ENCODE measurements at places on chromosomes 3 and 15.

GRCh38 chr15:38528294-38528693 lies 36.3 kb downstream of the RASGRP1 start:
- no peak for DNase-seq

DNA sequence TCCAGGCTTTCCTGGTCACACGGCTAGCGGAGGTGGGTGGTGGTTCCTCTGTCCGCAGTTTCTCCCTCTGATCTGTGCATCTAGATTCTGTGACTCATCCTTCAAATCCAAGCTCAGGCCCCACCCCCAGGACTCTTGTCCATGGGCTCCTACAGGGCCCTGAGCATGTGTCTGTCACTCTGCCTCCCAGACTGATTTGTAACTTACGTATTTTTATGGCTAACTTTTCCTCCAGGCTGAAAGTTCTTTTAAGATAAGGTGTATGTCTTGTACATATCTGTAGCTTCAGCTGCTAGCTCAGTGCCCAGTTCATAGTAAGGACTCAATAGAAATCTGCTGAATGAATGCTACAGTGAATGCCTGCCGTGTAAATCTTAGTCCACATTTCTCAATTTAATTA lies 8.0 kb downstream of the ESYT3 start:
- DNase-seq, result no peak

GRCh38 chr15:34780725-34781124 lies 14.6 kb downstream of the ACTC1 start:
- DNase-seq, result no peak

DNA sequence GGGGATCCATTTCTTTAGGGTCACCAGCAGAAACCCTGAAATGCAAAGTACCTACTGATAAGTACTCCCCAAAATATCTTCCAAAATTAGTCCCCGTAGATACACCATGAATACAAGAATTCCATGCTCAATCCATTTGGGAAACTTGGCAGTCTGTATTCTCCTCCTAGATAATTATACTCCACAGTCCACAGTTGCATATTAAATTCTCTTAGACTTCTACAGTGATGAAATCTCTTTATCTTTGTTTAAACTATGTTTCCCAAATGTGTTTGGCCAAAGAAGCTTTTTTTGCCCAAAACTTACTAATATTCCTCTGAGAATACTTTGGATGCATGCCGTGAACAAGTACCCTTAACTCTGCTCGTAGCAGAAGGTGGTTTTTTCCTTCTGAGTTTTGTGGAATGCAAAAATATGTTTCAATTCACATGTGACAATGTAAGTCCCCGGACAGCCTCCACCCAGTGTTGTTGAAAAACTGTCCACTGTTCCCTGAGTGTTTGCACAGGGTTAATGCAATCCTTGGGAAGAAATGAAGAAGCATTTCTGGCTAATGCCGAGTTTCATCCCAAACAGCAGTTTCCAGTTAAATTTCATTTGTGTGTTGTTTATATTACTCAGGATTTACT lies 126.7 kb downstream of the ARNT2 start:
- no peak for DNase-seq

DNA sequence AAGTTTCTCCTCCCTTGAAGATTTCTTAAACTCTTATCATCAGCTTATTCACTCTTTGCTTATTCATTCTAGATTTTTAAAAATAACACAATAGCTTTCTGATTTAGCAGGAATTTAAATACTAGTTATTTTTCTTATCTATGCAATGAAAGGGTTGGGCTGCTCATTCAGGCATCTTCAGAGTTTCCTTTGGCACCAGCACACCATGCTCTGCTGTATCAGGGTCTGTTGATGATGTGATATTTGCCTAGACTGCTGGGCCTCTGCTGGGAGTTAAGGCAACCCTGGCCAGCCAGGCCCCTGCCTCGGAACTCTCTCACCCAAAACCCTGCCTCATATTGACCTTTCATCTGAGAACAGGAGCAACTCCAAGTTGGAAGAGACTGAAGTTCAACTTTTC lies 35.0 kb downstream of the DRD3 start:
- no peak for DNase-seq

DNA sequence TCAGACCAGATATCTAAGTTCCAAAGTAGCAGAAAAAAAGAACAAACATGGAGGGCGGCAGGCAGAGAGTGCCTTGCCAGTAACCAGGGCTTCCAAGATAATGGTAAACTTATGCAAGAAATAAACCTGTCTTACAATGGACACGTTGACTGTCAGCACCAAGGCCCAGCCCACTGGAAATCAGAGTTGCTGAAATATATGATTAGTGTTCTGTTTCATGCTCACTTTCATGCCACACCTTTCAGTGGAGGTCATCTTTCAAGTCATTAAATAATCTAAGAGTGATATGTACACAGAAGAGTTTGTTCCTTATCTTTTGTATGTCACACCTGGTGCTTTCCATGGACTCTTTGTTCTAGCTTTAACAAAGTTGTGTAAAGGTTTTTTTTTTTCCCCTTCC lies 358.1 kb downstream of the MECOM start:
- DNase-seq, result no peak
